Suppressor macrophage treated with lipopolysaccharide for 4 hours (primary cell): ENCODE measurements at places on chromosomes 12 and 14.

DNA sequence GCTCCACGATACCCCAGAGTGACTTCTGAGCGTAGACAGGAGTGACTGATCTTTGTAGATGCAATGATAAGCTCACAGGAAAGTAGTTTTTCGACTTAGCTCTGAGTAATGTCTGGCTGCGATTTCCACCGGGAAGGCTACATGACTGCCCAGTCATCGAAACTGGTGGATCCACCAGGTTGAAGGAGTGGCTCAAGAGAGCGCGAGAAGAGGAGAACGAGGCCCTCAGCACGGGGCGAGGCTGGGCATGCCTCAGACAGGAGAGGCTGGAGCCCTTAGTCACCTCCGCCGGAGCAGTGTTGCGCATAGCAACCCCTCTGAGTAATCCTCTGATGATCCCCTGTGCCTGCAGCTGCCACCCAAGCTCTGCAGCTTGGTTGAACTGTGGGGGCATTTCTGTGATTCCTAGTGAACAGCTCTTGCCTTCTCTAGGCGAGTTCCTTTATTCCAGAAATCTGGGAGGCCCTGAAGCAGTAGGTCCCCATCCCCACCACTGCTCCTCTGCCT is 25.6 kb downstream of the ELK3 start:
- DNase-seq: peak; percentile 55

- DNase-seq: no peak
These were observed 311.4 kb upstream of the ATP2B1 start for GRCh38 chr12:90020014-90020413.

DNA sequence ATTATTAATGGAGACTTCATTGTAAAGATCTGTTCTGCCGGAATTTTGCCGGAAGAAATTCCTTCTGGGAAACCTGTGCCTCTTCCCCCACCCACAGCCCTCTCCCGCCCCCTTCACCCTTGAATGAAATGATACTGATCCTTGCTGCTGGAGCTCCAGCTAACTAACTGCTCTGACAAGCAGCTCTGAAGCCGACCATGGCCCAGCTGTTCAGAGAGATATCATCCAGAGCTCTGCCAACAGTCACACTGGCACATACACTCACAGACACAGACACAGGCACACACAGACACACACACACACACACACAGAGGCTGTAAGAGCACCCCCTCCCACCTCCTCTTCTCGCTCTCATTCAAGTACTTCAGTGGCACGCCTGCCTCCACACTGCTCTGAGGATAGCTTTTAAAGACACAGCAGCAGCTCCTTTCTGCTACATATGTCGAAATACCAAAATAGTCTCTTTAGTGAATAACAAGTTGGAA is 88.6 kb downstream of the R3HDM2 start:
- DNase-seq: no peak

GRCh38 chr12:128180166-128180565 is 86.8 kb upstream of the TMEM132C start:
- no peak for DNase-seq

DNA sequence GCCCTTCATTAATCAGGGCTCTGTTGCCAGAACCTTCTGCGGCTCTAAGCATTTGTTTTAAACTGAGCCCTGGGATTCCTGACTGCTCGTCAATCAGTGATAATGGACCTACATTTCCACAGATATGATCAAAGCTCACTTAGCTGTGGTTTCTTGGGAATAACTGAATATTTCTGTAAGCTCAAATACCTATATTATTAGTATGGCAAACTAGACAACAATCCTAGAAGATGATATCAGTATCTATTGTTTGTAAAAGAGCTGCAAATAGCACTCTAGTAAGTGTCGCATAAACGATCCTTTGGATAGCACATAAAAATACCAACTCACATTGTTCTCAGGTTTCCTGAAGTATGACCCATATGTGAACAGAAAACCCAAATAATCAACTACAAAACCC is 150.4 kb downstream of the PPM1H start:
- no peak for DNase-seq

DNA sequence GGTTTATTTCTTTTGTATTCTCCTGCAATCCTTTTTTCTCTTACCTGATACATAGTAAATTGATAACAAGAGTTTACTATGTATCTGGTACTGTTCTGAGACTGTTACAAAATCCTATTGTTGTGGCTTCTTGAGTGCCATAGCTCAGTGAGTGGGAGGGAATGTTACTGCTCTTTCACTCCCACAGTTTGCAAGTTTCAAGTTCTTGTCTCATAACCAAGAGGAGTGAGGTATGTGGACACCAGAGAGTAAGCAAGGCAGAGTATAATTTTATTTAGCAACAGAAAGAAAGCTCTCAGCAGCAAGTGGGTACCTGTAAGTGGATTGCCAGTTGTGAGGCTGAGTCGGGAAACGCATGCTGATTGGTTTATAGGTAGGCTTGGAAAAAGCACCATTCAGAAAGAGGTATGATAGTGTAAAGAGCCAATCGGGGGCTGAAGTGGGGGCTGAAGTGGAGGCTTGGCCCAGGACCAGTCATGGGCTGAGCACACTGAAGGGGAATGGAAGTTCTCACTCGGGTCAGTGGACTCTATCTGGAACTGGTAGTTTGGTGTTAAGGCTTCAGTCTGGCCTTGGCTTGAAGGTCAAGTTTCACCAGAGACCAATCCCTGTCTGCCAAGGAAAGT is 850.8 kb downstream of the TMTC2 start:
- DNase-seq: no peak

DNA sequence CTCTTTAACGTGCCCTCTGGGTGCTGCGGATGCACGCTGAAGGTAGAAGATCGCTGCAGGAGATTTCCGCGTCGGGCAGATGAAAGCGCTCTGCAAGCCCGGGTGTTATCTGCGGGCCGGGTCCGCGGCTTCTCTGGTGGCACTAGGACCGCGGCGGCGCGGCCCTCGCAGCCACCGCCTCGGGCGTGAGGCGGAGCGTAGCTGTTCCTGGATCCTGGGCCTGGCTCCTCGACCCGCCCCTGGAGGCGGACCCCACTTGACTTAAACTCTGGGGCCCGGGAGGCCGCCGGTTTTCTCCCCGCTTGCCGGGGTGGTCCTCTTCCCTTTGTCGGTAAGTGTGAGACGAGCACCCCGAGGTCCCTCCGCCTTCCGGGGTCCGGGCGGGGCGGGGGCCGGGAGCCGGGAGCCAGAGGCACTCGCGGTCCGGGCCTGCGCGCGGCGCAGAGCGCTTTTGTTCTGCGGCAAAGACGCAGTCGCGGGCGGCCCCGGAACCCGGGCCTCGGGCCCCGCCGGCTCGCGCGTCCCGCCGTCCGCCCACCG is at the start of gene RESF1:
TSS of gene RESF1 (plus strand) at position 255 of the 540 bp plus-strand sequence. CDS start 21,541 bp downstream, outside the sequence.
- peak; percentile 87 for DNase-seq

DNA sequence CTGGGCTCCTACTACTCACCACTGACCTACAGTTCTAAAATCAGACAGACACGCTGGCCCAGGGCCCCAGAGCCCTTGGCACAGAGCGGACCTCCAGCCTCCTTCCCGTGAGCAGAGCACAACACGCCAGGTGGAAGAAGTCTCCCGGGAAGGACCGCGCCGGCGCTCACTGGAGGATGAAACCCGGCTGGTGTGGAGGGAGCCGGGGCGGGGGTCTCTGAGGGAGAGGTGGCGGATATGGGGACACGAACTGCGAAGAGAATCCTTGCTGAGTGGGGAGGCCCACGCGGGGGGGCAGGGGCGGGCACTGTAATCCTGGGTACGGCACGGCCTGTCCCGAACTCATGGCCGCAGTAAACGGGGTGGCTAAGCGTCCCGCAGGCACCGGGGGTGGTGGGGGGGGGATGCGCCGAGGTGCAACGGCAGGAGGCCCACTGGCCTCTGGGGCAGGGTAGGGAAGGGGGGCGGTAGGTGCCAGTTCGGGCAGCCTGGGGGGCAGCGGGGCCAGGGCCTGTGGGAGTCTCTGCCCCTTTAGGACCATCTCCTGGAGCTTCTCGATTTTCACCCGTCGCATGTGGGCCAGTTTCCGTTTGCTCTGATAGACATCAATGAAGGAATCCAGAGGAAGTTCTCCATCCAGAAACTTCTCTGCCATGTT is 28.8 kb downstream of the VPS37B start:
- no peak for DNase-seq

DNA sequence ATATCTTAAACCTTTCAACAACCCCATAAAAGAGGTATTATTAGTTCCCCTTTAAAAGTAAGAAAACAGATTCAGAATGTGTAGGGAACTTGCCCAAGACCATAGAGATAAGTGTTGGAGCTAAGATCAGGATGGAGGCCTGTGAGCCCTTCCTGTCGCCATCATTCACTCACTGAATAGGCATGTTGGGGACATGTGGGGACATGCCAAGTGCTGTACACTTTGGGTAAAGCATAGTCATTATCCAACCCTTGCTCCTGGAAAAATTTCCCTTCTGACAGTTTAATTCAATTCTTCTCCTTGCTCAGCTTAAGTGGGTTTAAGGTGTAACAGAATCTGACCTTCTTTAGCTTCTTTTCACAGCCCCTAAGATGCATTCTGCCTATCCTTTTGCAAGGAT is 28.0 kb upstream of the C12orf42 start:
- no peak for DNase-seq

DNA sequence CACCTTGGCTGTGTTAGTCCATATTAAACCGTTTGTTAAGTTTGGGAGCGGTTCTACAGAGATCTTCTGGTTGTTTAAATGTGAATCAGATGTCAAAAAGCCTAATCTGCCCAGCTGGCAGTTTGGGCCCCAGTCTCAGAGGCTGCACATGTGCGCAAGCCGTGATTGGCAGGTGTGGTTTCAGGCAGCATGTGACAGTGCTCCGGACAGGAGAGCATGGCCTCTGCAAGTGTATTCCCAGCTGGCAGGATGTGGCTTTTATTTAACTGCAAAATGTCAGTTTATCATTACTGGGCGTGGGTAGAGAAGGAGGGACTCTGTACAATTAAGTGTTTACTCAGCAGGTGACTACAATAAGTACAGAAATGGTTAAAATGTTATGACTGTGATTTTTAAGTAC is 77.5 kb downstream of the PELI2 start:
- DNase-seq: no peak
